ENCODE measurements at places on chromosomes 2 and 18.

- peaks cover 8% of the 10 kb centered on the region for H3K36me3 ChIP-seq
- H3K4me1 ChIP-seq, result peaks cover 32% of the 10 kb centered on the region
- peak; percentile 23 for DNase-seq
- no peaks in the 10 kb centered on the region for H3K27me3 ChIP-seq
- peak overlapping the region; percentile 92 for H3K27ac ChIP-seq
Measured at GRCh38 chr2:102736110-102736409, 25.8 kb upstream of the TMEM182 start.

GRCh38 chr2:236857246-236857645 lies 228.4 kb upstream of the COPS8 start:
- DNase-seq, result no peak
- peaks cover 12% of the 10 kb centered on the region for H3K27me3 ChIP-seq
- H3K4me1 ChIP-seq, result no peaks in the 10 kb centered on the region

DNA sequence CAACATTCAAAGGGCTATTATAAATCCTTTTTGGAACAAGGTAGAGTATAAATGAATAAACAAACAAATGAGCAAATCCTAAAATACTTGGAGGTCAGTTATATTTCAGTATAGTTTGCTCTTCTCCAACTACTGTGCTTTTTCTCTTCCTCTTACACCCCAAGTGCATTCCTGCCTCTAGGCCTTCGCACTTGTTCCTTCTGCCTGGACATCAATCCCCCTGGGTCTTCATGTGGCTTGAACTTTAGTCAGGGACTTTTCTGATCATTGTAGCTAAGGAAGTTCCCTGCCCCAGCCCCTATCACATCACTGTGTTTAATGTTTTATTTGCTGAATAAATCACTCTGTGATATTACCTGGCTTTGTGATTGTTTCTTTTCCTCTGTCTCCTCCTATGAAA lies 418.2 kb upstream of the HNRNPA3 start:
- H3K27ac ChIP-seq, result no peak overlapping the region
- peaks cover 3% of the 10 kb centered on the region for H3K36me3 ChIP-seq
- H3K27me3 ChIP-seq, result peaks cover 56% of the 10 kb centered on the region
- no peak overlapping the region for H3K4me3 ChIP-seq
- DNase-seq, result no peak

- no peak overlapping the region for H3K27ac ChIP-seq
- H3K4me1 ChIP-seq, result no peaks in the 10 kb centered on the region
- H3K36me3 ChIP-seq, result no peaks in the 10 kb centered on the region
- H3K4me3 ChIP-seq, result no peak overlapping the region
- H3K27me3 ChIP-seq, result peaks cover 53% of the 10 kb centered on the region
Measured at GRCh38 chr18:45303026-45303425, 312.2 kb upstream of the SLC14A2 start.

Measured in effector memory CD8-positive, alpha-beta T cell (primary cell).